OCI-M1 (cell line): ENCODE measurements at places on chromosomes 13 and 19.

- DNase-seq = no peak
Measured at GRCh38 chr19:6056801-6057650, 53.3 kb downstream of the RFX2 start.

- no peak for DNase-seq
Measured at GRCh38 chr13:42707586-42707985, 73.8 kb upstream of the FAM216B start.

GRCh38 chr13:21006141-21007005 lies 55.0 kb downstream of the LATS2 start:
- DNase-seq = no peak

GRCh38 chr13:73325723-73326558 lies 267.1 kb downstream of the KLF5 start:
- no peak for DNase-seq

GRCh38 chr19:46772170-46773017 lies 16.0 kb downstream of the SLC1A5 start:
- DNase-seq = peak; percentile 19

- DNase-seq = peak; percentile 30
Measured at GRCh38 chr19:35144600-35145436, 1.8 kb downstream of the FXYD7 start.

DNA sequence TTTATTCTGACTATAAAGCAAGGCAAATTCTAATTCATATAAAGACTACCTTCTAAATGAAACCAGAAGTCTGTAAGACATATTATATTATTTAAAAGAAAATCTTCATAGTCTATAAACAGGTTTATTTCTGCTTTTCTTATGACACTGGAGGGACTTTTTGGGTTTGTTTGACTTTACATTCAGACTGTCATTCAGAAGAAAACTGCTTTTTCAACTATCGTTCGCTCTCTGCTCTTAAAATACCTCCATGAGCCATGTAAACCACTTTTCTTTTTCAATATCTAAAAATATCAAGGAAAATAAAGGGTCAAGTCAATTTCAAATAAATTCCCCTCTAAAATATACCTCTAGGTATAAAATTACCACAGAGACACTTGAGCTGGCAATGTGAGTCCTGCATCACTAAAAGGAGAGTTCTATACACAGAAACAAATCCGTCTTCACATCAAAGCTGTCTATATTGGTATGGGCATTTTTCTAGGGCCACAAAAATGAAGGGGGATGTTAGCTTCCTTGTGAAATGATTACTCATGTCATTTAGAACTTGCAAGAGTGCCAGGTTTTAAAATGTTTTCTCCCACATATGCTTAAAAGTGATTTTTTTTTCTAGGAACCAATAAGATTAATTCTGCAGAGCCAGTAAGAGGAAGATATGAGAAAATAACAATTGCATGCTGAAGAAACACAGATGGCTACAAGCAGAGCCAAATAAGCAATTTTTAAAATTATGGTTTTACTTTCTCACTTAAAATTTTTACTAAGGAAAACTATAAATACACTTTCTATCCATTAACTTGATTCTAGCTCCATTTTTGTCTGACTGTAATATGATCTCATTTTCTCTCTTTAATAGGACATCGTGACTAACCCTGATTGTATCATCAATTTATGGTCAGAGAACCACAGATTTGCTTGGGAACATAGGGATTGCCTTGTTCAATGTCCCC lies 181.8 kb downstream of the TBC1D4 start:
- DNase-seq = no peak

- DNase-seq = peak; percentile 69
Measured at GRCh38 chr19:3108775-3109174, 14.6 kb downstream of the GNA11 start.

DNA sequence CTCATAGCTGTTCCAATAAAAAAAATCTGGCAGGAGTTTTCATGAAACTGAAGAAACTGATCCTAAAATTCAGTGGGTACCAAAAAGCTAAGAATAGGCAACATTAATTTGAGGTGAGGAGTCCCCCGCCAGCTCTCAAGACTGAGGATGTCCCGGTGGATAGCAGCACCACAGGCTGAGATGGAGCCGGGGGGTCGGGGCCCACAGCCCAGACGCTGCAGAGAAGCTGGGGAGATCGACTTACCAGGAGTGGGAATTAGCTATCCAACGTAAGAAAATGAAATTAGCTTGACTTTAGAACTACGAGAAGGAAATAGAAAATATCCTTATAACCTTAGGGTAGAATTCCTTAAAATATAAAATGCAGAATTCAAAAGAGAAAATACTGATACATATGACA lies 23.2 kb upstream of the DCUN1D2 start:
- no peak for DNase-seq

- no peak for DNase-seq
Measured at GRCh38 chr19:6772866-6773322, 386 bp downstream of the VAV1 start.

DNA sequence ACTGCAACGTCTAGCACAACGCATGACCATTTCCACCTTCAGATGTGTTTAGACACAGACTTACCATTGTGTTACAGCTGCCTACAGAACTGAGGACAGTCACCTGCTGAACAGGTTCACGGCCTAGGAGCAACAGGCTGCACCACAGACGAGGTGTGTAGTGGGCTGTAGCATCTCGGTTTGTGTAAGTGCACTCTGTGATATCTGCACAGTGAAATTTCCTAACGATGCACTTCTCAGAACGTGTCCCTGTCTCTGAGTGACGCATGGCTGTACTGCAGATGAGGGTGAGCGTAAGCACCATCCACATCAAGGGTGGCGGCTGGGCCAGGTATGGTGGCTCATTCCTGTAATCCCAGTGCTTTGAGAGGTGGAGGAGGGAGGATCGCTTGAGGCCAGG lies 15.2 kb downstream of the DCUN1D2 start:
- DNase-seq = no peak

DNA sequence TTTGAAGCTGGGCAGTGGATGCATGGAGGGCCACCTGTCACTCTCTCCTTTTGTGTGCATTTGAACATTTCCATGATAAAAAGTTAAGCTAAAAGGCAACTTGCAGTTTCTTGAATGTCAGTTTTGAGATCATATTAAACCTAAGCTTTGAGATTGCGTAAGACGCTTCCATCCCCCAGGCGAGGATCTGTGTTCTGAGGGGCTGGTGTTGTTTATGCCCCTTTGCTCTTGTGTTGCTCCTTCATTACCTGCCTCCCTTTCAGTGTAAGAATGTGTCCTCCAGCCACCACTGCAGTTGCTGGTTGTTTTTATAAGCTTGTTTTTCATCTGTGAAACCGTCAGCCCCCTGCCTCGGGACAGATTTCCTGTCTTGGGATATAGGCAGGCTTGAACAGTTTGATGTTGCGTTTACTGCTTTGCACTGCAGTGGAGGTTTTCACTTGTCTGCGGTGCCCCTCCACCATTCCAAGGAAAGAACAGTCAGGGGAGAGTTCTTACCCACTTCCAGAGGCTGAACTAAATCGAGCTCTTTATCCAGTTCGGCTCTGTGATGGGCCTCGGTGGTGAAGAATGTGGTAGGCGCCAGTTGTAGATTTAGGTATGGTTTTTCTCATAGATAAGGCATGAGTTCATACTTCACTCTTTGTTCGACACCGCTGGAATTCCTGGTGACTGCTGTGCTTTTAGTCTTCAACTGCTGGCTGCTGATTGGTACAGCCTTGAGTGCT lies 96.8 kb downstream of the ARHGEF7 start:
- no peak for DNase-seq

DNA sequence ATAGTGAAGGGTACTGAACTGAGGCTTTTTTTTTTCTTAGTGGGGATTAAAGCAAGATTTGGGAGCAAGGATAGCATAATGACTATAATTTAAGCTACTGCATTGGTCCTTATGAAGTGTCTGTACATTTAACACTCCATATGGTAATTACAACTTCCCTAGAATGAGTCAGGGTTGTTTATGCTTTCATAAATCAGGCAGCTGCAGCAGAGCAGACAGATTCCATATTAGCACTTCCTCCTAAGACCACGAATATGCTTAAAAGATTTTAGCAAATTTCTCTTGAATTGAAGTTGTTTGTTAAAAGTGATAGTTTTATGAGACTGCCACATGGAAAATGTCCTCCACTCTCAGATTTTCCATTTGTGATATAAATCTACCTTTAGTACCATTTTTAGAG lies 401.1 kb upstream of the SPRY2 start:
- DNase-seq = peak; percentile 27

GRCh38 chr13:26968431-26969341 lies 202.9 kb downstream of the USP12 start:
- no peak for DNase-seq

DNA sequence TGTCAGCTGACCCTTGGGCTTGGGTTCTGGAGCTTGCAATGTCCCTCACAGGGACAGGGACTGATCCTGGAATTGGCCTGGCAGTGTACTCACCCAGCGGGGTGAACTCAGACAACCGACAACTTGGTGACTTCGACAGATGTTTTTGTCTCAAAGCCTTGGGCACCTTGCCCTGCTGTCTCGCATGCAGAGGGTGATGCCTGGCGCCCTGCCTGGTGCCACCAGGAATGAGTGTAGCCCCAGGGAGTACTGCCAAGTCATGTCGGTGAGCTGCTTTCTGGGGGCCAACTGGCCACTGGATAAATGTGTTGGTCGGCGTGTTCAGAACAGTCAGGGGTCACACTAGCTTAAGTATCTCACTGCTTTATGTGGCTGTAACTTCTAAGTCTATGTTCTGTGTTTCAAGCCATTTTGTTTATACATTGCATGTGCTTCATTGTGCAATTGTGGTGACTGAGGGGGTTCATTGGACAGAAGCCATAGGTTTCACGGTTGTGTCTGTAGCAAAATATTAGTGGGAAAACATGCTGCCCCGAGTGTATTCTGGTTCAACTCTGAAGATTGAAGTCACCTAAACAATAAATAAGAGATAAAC lies 96.3 kb upstream of the TNFSF11 start:
- DNase-seq = no peak

GRCh38 chr19:42287017-42287826 lies 14.7 kb upstream of the PRR19 start:
- no peak for DNase-seq

GRCh38 chr13:113122550-113123225 lies at the start of gene F10:
Gene F10 (plus strand): TSS chr13:113122799. CDS start chr13:113122856, 57 bp downstream.
- DNase-seq = no peak

DNA sequence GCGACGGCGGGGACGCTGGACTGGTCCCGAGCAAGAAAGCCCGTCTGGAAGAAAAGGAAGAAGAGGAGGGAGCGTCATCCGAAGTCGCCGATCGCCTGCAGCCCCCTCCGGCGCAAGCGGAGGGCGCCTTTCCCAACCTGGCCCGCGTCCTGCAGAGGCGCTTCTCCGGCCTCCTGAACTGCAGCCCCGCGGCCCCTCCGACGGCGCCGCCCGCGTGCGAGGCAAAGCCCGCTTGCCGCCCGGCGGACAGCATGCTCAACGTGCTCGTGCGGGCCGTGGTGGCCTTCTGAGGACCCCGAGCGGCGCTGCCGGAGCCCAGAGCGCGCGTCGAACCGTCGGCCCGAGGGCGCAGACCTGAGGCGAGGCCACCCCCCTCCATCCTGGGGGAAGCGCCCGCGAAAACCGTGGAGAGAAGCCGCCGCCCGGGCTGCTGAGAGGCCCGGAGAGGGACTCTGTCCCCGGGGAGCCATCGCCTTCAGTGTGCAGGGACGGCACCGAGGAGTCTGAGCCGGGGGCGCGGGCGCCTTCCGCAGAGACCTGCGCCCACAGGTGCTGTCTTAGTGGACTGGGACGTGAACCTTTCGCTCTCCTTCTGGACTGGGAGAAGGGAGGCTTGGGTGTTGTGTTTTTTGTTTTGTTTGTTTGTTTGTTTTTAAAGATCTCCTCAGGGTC lies 3.5 kb downstream of the IER2 start:
- DNase-seq = peak; percentile 56

DNA sequence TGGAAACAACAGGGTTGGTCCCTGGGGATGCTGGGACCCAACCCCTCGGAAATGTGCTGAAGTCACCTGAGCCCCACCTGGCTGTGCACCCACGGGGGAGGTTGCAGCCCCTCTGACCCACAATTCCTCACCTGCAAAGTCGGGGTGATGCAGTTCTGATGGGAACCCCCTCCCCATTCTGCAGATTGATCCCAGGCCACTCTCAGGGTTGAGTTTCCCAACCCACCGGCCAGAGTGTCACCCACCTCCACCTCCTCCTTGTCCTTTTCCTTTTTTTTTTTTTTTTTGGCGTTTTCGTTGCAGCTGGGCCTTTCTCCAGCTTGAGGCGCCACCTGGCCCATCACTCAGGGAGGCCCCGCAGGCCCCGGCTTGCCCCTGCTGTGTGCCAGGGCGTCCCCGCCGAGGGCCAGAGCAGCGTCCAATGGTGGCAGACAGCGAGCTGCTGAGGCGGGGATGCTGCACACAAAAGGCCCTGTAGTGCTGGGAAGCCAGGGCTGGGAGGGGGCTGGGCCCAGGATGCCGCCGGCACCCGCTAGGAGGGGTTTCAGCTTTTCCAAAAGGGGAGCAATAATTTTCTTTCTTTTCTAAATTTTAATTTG lies 4.6 kb downstream of the PIK3R2 start:
- DNase-seq = no peak

- no peak for DNase-seq
Measured at GRCh38 chr13:27188239-27188638, 16.6 kb upstream of the USP12 start.

- DNase-seq = no peak
Measured at GRCh38 chr13:99361197-99361596, 54.0 kb upstream of the GPR183 start.

GRCh38 chr13:62320129-62321108 lies 904.8 kb upstream of the PCDH20 start:
- peak; percentile 75 for DNase-seq

GRCh38 chr19:19531951-19532805 lies 3.5 kb downstream of the YJEFN3 start:
- DNase-seq = peak; percentile 96

DNA sequence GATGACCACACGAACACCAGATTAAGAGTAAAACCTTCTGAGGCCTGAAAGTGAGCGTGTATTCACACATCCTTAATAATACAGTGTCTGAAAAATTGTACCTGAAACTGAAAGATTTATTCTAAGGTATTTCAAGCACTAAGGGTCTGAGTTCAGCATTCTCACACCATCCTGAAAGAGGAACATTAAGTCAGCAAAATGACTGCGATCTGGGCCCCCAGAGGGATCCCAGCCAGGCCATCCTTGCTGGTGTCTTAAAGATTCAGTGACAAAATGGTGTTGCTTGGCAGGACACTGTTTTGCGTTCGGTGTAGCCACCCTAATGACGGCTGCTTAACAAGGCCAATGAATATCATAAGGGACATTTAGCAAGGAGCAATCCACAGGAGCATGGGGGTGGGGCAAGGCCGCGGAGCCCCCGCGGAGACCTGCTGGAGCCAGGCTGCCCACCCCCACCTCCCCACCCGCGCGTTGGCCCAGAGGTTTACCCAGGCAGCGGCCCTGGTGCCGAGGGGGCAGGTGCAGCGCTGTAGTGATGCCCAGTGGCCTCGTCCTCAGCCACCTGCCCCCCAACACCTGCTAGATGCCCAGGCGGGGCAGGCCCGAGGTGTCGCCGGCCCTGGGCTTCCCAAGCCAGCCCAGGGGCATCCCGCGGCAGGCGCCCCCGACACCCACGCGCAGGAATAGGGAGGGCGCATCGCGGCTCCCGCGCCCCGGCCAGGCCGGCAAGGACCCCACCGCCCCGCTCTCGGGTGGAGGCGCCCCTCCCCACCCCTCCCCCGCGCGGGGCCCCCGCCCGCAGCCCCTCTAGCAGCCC lies 742 bp downstream of the NALCN start:
- DNase-seq = no peak
